Stimulated activated naive B cell treated with anti-CD40 and anti-IgM and Interleukin-4, amounts not matched to agents 10 μg/mL and 1 μg/mL and 100 μg/mL, for 72 hours (primary cell): ENCODE measurements at places on chromosomes 3 and 15.

GRCh38 chr3:46955801-46956259 is 20.7 kb downstream of the CCDC12 start:
- no peaks in the 10 kb centered on the region for H3K27me3 ChIP-seq
- DNase-seq, result no peak
- H3K36me3 ChIP-seq, result peaks cover 44% of the 10 kb centered on the region
- peaks cover 79% of the 10 kb centered on the region for H3K4me1 ChIP-seq

DNA sequence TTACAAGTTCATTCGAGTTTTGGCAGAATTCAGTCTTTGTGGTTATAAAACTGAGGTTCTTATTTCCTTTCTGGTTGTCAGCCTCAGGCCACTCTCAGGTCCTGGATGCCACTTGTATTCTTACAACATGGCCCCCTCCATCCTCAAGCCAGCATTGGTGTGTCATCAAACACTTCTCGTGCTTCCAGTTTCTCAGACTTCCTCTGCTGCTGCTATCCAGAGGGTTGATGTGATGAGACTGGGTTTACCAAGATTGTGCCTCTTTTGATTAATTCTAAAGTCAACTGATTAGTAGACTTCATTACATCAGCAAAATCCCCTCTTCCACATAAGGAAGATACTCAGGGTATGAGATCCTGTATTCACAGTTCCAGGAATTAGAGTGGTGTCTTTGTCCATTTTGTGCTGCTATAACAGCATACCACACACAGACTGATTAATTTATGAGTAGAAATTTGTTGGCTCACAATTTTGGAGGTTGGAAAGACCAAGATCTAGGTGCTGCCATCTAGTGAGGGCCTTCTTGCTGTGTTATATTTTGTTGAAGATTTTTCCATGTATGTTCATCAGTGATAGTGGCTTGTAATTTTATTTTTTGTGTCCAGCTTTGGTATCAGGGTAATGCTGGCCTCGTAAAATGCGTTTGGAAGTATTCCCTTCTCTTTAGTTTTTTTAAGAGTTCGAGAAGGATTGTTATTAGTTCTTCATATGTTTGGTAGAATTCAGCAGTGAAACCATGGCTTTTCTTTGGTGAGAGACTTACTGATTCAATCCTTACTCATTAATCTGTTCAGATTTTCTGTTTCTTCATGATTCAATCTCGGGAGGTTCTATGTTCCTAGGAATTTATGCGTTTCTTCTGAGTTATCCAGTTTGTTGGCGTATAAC is 11.1 kb downstream of the LRCH3 start:
- H3K27me3 ChIP-seq, result no peaks in the 10 kb centered on the region
- peak overlapping the region; percentile 40 for H3K4me3 ChIP-seq
- peak overlapping the region; percentile 89 for H3K27ac ChIP-seq

GRCh38 chr3:172329070-172329469 is 119.2 kb downstream of the GHSR start:
- no peaks in the 10 kb centered on the region for H3K4me1 ChIP-seq
- H3K27me3 ChIP-seq, result no peaks in the 10 kb centered on the region
- no peak for DNase-seq
- H3K4me3 ChIP-seq, result no peak overlapping the region

DNA sequence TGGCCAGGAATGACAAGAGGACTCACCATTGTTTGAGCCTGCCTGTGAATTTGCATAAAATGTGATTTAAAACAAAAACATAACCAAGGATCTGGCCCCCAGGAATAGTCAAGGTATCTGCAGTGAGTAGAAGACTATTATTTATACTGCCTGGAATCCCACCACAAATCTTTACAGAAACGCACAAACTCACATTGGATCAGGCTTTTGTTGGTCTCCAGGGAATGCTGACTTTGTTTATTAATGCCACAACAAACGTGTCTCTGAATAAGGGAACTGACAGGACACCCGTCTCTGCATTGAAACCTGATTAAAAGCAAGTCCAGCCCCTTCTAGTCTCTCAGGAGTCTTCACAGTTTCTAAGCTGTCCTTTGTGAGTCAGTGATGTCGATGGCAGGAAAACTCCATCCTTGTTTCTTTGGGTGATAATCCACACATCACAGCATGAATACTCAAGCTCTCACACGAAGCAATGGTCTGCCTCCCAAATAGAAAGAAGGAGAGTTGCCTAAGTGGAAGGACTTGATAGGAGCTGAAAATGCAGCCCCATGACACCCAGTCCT is 37.7 kb downstream of the CLDN18 start:
- H3K27me3 ChIP-seq, result peaks cover 23% of the 10 kb centered on the region
- DNase-seq, result no peak
- no peak overlapping the region for H3K4me3 ChIP-seq
- no peaks in the 10 kb centered on the region for H3K36me3 ChIP-seq
- no peaks in the 10 kb centered on the region for H3K4me1 ChIP-seq
- H3K27ac ChIP-seq, result no peak overlapping the region

DNA sequence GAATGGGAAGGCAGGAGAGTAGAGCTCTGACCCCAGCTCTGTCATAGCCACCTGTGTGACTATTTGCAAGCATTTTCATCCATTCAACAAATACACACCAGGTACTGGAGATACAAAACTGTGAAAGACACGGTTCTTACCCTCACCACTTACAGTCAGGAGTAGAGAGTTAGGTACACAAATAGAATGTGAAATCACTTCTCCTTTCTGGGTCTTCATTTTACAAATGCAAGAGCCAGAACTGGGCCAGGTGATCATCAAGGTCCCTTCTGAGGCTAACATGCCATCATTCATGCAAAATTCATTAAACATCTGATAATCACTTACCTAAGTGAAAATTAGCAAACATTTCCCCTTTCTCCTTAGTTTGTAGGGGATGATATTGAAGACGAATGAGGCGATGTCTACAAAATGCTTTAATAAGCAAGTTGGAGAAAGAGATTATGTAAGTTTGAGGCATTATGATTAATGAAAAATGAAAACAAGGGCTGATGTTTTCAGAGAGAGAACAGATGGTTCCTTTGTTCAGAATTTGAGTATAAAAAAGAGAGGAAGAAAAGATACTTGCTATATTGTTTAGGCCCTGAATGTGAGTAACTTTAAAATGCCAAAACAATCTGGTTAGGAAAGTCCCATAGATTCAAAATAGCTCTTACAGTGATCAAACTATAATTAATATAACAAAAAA is 88.6 kb downstream of the LPP start:
- peak overlapping the region; percentile 69 for H3K4me3 ChIP-seq
- peaks cover 18% of the 10 kb centered on the region for H3K36me3 ChIP-seq
- H3K27ac ChIP-seq, result peak overlapping the region; percentile 95
- H3K27me3 ChIP-seq, result no peaks in the 10 kb centered on the region
- H3K4me1 ChIP-seq, result peaks cover 50% of the 10 kb centered on the region
- no peak for DNase-seq

DNA sequence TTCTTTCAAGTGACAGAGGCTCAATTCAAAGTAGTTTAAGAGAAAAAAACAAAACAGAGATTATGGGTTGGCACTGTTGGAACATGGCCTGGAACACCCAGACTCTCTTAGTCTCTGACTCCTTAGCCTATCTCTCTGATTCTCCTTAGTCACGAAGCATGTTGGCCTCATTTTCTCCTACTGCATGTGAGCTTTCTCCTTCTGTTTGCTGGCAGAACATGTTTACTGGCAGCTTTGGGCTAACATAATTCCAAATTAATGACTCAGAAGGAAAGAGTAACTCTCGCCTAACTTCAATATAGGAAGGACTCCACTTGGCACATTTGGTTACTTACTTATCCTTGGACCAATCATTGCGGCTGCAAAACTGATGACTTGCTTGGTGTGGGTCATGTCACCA is 21.7 kb upstream of the CCDC39 start:
- peaks cover 9% of the 10 kb centered on the region for H3K27me3 ChIP-seq
- no peak overlapping the region for H3K4me3 ChIP-seq
- no peaks in the 10 kb centered on the region for H3K4me1 ChIP-seq

DNA sequence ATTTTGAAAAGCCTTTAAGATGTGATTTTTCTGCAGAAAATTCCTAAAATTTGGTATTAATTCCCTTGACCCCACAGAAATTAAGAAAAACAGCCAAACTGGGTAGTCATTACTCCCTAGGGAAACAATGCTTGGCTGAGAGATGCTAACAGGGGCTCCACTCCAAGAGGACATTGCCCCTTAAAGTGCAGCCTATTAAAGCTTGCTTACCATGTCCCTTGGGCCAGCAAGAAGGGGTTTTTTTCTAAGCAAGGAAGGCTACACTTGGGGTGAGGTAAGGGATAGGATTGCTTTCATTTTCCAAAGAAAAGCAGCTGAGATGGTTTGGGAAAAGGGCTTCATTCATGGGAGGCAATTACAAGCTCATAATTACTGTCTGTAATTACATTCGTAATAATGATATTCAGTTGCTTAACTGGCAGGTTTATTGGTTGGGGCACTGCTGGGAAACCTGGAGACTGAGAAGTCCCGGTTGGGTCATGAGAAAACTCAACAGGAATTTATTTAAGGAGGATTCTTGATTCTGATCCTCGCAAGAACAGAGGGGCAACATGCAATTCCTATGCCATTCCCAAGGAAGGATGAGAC is 247.5 kb downstream of the NR1D2 start:
- no peak overlapping the region for H3K4me3 ChIP-seq
- no peak for DNase-seq
- H3K36me3 ChIP-seq, result no peaks in the 10 kb centered on the region
- no peak overlapping the region for H3K27ac ChIP-seq

GRCh38 chr15:66413579-66413978 is 26.9 kb downstream of the MAP2K1 start:
- H3K4me1 ChIP-seq, result peaks cover 79% of the 10 kb centered on the region
- H3K27me3 ChIP-seq, result no peaks in the 10 kb centered on the region
- no peak overlapping the region for H3K4me3 ChIP-seq
- DNase-seq, result no peak
- H3K27ac ChIP-seq, result no peak overlapping the region
- H3K36me3 ChIP-seq, result peaks cover 51% of the 10 kb centered on the region

DNA sequence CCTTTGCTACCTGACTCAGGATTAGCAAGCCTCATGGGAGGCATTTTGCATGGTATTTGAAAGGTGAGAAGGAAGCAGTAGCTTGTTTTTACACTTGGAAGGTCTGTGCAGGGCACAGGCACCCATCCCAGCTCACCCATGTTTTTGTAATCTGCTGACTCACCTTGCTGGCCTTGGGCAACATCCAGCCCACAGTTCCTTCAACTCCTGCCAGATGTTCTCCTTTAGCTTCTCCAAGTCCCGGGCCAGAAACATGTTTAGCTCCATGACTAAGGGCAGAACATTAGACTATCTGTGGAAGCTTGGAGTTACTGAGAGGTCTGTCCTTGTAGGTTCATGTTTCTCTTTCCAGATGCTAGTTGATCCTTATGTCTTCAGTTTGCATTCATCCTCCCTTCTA is 12.4 kb upstream of the ZNF770 start:
- no peaks in the 10 kb centered on the region for H3K4me1 ChIP-seq
- no peak overlapping the region for H3K27ac ChIP-seq
- no peak for DNase-seq
- H3K4me3 ChIP-seq, result no peak overlapping the region
- peaks cover 12% of the 10 kb centered on the region for H3K27me3 ChIP-seq

GRCh38 chr15:78052545-78052944 is 25.0 kb downstream of the TBC1D2B start:
- peaks cover 69% of the 10 kb centered on the region for H3K4me1 ChIP-seq
- DNase-seq, result no peak
- H3K27me3 ChIP-seq, result no peaks in the 10 kb centered on the region
- peaks cover 22% of the 10 kb centered on the region for H3K36me3 ChIP-seq

GRCh38 chr3:9400616-9401015 is 3.2 kb downstream of the SETD5 start:
- peaks cover 57% of the 10 kb centered on the region for H3K4me1 ChIP-seq
- H3K27me3 ChIP-seq, result no peaks in the 10 kb centered on the region

GRCh38 chr15:98878862-98879261 is 128.7 kb downstream of the PGPEP1L start:
- peaks cover 5% of the 10 kb centered on the region for H3K27me3 ChIP-seq
- H3K36me3 ChIP-seq, result no peaks in the 10 kb centered on the region
- no peak overlapping the region for H3K27ac ChIP-seq
- no peak for DNase-seq

DNA sequence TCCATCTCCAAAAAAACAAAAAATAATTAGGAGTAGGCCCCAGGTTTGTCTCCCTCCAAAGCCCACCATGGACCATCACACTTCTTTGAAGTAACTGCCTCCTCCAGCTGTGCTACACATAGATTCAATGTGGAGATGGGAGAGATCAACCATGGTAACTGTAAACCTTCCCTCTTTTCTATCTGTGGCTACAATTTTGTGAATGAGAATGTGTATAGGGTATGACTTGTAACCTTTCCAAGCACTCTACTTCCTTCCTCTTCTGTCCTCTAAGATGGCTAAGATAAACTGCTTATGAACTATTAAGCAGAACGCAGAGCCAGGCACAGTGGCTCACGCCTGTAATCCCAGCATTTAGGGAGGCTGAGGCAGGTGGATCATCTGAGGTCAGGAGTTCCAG is 55.5 kb upstream of the ATP11B start:
- H3K4me3 ChIP-seq, result no peak overlapping the region
- H3K4me1 ChIP-seq, result no peaks in the 10 kb centered on the region
- H3K36me3 ChIP-seq, result no peaks in the 10 kb centered on the region
- no peak for DNase-seq

DNA sequence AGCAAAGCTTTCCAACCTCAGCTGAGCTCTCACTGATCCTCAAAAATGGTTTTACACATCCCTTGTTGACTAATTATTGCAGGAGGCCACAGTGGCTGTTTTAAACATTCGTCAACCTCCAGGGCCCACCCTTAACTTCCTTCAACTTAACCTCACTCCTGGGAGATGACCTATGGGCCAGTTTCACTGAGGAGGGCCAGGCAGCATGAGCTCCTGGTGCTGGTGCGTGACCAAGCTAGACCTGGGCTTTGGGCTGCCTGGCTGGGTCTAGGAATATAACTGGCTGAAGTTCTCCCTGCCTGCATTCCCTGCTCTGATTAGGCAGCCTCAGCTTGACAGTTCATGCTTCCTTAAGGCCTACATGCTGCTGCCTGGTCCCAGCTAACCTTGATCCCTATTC is 273.7 kb upstream of the ATP11B start:
- no peaks in the 10 kb centered on the region for H3K36me3 ChIP-seq
- H3K27ac ChIP-seq, result no peak overlapping the region
- no peak overlapping the region for H3K4me3 ChIP-seq
- no peaks in the 10 kb centered on the region for H3K27me3 ChIP-seq
- DNase-seq, result no peak
- no peaks in the 10 kb centered on the region for H3K4me1 ChIP-seq

DNA sequence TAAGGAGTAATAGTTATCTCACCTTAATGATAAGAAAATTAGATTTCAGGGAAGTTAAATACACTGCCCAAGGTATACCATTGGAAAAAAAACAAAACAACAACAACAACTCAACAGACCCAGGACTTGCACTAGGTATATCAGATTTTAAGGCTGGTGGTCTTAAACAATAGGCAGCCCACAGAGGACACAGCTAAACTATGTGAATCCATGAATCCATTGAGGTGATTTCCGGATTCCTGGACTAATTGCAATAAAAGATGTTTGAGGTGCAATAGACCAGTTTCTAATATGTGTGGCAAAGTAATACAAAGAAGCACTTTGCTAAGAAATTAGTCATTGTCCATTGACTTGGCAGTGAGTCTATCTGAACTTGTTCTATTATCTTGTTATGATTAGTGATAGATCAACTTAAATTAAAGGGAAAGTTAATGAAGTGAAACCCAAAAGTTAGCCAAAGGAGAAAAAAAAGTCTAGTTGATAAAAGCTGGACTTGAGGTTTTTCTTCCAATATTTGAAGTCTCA is 60.9 kb upstream of the MAGI1 start:
- DNase-seq, result no peak
- H3K36me3 ChIP-seq, result no peaks in the 10 kb centered on the region
- H3K4me1 ChIP-seq, result no peaks in the 10 kb centered on the region
- no peaks in the 10 kb centered on the region for H3K27me3 ChIP-seq

GRCh38 chr3:138042043-138042442 is 32.1 kb downstream of the CLDN18 start:
- no peaks in the 10 kb centered on the region for H3K4me1 ChIP-seq
- DNase-seq, result no peak
- H3K36me3 ChIP-seq, result no peaks in the 10 kb centered on the region
- H3K27me3 ChIP-seq, result peaks cover 25% of the 10 kb centered on the region
